ENCODE measurements at places on chromosomes 3 and 15. TPM values are rescaled to one million over a fixed set of nuclear protein-coding genes. Genes with fewer than 3 reads are reported as not detected.

Gene C3orf85
- not detected for total RNA-seq

Gene FMN1
- 1.4 TPM for total RNA-seq

Gene ST3GAL6
- 0.78 TPM for total RNA-seq

Gene CD96
- total RNA-seq: not detected

Gene ISLR
- not detected for total RNA-seq

Gene SH2D7
- not detected for total RNA-seq
